ENCODE measurements at places on chromosomes 6 and 20.

- no peak for DNase-seq
These were observed 128.3 kb downstream of the MAP3K7 start for GRCh38 chr6:90458353-90459224.

DNA sequence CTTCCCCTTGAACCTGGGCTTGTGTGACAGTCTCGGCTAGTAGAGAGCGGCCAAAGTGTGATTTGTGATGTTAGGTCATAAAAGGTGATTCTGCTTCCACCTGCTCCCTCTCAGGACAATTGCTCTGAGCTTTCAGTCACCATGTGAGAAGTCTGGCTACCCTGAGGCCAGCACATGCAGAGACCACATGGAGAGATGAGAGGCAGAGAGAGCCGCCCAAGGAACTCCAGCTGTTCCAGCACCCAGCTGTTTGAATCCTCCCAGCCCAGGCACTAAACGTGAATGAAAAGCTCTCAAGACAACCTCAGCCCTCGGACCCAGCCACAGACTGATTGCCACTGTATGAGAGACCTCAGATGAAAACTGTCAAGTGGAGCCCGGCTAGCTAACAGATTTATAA lies 143.4 kb upstream of the EEF1E1 start:
- DNase-seq, result no peak

DNA sequence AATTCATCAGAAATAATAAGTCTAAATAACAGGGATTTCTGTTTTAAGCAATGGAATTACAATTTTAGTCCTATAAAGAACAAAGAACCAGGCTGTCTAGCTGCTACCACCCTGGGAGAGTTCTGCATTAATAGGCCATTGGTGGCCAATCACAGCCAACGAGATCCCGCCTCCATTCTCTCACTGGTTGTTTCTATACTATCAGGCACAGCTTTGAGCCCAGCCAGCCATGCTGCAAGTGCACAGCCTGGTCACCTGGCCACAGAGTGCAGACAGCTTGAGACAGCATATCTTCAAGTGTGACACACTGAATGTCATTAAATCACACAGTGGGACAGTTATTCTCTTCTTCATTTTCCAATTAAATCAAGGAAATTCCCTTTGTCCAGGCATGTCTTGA lies 16.1 kb upstream of the RAB22A start:
- DNase-seq, result no peak

- DNase-seq, result peak; percentile 38
These were observed 44.8 kb upstream of the SLC2A12 start for GRCh38 chr6:134097114-134097707.

DNA sequence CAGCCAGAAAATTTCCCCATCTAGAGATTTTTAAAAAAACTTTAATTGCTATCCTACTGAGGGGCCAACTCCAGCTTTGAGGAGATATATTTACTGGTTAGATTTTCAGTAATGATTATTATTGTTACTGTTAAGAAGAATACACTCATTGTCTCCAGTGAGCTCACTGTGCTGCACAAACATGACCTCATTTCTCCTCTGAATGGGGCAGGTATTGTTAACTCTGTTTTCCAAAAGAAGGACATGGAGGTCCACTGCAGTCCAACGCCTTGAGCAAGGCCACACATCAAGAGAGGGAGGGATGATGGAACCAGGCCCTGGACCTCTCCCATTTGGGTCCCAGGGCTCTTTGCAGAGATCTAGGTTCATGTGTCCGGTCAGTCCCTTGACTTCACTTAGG lies 13.9 kb upstream of the SCUBE3 start:
- no peak for DNase-seq

DNA sequence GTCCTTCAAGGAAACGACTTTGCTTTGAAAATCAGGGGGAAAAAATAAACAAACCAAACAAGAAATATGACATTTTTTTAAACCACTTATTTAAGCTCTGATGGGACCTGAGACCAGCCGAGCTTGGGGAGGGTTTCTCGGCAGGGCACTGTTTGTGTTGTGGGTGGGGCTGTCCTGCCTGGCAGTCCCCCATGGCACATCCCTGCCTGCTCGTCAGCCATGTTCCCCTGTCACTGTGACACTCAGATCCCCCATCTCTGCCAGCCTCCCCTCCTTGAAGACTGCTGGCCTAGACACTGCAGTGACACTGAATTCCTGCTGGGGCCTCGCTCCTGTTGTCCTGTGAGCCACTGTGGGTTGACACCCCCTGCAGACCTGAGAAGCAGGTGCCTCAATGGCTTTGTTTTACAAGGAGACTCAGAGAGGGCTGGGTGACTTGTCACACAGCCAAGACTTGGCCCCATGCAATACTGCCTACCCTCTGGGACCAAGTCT lies 95.1 kb upstream of the PTPN1 start:
- no peak for DNase-seq

DNA sequence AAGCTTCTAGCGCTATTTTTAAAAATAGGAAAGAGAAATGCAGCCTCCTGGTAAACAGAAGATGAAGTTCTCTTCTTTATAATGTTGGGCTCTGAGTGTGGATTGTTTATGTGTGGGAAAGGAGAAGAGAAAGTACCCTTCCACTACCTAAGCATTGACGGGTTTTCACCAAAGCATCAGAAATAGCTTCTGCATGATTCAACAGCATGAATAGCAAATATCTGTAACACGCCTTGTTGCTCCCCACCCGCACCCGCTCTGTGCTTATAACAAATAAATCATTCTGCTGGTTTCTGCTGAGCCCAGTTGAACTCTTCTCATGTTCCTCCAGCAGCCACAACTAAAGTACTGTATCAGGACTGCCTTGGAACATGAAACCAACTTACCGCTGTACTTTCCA lies 20.7 kb downstream of the TXLNB start:
- DNase-seq, result no peak

DNA sequence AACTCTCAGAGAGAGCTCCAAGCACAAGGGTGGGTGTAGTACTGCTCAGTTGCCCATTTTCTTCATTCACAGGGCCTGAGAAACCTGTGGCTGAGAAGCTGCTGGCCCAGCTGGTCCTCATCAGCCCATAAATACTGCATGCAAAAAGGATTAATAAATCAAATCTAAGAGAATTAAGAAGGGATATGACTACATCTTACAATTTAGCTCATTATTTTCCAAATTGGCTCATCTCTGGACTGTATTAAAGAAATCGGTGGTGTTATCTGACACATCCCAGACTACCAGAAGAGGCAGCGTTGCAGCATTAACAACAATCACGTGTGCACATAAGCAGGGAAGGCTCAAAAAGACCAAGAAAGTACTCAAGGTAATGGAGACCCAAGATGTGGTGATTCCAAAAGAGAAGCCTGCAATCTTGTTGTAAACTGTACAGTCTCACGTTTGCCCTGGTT lies 90.7 kb downstream of the CD24 start:
- DNase-seq, result no peak

- DNase-seq, result no peak
These were observed 22.5 kb upstream of the C6orf58 start for GRCh38 chr6:127554435-127555006.

- no peak for DNase-seq
These were observed 141.8 kb downstream of the SIM1 start for GRCh38 chr6:100322886-100323285.

GRCh38 chr20:53077373-53078205 lies 105.4 kb downstream of the TSHZ2 start:
- peak; percentile 48 for DNase-seq

GRCh38 chr6:133871131-133871530 lies 17.8 kb upstream of the TCF21 start:
- DNase-seq, result no peak

DNA sequence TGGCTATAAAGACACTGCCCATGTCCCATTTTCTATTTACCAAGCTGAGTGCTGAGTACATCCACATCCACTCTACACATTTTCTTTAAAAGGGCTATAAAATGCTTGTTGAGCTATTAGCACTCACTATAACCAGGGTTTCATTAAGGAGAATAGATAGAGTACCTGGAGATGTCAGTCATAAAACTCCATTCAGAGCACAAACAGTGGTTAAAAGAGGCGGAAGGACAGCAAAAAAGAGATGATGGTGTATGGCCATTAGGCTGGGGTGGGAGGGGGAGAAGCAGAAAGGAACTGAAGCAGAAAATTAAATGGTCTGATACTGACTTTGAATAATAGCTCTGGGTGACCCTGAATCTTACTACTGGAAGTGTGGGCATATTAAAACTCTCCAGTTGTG lies 609.9 kb upstream of the MAP3K7 start:
- DNase-seq, result no peak

DNA sequence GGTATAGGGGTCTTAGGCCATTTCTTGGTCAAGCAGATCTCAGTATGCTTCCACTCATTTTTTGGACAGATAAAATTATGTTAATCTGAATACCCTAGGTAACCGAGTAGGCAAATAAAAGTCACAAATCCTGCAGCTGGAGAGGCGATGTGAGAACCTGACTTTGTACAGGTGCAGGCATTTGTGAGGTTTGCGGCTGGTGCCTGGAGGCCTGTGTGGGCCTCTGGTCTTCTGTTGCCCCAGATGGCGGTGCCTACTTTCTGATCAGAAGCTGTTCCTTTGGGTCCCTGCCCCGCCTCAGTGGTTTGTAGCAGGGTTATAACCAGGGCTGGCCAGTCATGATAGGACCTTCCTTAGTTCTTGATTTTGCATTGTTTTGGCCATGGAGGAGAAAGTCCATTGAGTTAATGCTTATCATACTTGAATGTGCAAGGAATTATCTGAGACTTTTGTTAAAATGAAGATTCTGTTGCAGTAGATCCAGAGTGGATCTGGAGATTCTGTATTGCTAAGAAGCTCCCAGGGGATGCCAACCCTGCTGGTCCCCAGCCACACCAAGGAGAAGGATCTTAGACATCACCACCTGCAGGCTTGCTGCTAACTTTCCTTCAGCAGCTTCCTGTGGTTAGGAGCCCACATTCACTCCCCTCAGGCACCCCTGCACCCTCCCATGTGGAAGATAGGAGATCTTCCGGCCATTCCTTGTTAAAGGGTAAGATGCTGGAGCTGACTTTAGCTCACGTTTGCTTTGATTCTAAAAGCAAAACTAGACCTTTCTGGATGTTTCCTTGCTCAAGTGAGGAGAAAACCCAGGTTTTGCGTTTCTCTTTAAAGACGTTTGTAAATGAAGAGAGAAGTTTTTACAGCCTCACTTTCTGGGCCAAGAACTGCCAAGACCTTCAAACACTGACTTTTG lies 50.7 kb downstream of the LRRC1 start:
- DNase-seq, result no peak

- DNase-seq, result peak; percentile 89
These were observed 15.2 kb downstream of the FAM210B start for GRCh38 chr20:56373942-56374341.

DNA sequence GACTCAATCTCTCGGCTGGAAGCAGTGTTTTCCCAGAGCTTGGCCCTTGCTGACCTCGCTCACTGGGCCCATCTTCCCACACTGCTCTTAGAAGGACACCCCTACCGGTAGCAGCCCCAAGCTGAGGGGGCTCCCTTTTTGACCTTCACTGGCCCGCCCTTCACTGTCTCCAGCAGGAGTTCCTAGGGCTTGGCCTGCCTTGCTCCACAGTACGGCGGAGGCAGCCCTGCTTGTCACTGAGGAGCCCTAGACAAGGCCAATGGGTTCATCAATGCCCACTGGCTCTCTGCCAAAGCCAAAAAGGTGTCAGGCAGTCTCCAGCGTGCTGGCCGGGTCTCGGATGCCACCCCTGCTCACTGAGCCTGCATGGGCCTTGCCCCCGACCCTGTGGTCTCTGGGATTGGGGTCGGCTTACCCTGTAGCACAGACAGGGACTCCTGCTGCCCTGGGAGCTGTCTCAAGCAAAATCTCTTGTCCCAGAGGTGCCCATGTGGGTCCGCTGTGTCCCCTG lies 2.1 kb downstream of the MMP24OS start:
- no peak for DNase-seq

- DNase-seq, result no peak
These were observed 449.7 kb downstream of the CDC5L start for GRCh38 chr6:44837255-44837654.

GRCh38 chr20:50070361-50070760 lies 42.6 kb downstream of the UBE2V1 start:
- no peak for DNase-seq

DNA sequence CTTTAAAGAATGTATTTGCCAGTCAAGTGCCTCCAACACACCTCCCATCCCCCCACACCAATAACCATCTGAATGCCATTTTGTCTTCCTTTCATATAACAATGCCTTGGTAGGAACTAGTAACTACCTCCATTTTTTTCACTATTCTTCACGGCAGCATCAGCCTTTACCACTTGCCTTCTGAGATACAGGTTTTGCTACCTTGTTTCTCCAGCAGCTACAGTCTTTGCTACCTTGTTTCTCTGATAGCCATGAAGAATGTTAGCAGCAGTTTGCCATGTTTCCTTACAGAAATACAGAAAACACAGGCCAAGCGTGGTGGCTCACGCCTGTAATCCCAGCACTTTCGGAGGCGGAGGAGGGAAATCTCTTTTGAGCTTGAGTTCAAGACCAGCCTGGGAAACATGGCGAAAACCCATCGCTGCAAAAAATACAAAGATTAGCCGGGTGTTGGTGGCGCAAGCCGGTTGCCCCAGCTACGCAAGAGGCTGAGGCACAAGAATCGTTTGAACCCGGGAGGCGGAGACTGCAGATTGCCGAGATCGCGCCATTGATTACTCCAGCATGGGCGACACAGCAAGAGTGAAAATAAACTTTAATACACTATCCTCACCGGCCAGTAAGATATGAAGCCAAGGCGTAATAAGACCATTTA lies 100.9 kb downstream of the HFE start:
- no peak for DNase-seq

DNA sequence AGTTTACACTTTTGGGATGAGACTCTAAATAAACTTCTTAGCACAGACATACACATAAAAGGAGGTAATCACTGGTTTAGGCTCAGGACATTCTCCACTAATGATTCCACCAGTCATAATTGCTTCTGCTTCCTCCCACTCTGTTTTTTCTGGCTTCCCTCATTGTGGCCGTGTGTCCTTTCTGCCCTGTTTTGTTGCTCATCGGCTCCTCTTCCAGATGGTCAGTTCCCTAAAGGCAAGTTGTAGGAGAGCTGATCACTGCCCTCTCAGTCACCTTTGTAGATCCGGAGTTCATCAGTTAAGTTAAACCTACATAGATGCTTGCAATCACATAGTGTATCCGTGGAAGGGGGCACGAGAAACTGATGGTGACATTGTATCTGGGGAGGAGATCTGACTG lies 200.5 kb upstream of the ARG1 start:
- no peak for DNase-seq

- no peak for DNase-seq
These were observed 26.5 kb downstream of the BCAS4 start for GRCh38 chr20:50821257-50821921.
